NCI-H1105 (cell line): ENCODE measurements at places on chromosomes 2 and 18.

- no peak for DNase-seq
These were observed 36.0 kb downstream of the SMIM21 start for GRCh38 chr18:75391279-75392225.

GRCh38 chr2:9812945-9813311 is 30.3 kb upstream of the TAF1B start:
- no peak for DNase-seq

- DNase-seq, result no peak
These were observed 64.4 kb downstream of the ACOXL start for GRCh38 chr2:110796716-110797301.

- no peak for DNase-seq
These were observed 45.1 kb upstream of the RBMS1 start for GRCh38 chr2:160538559-160539355.

DNA sequence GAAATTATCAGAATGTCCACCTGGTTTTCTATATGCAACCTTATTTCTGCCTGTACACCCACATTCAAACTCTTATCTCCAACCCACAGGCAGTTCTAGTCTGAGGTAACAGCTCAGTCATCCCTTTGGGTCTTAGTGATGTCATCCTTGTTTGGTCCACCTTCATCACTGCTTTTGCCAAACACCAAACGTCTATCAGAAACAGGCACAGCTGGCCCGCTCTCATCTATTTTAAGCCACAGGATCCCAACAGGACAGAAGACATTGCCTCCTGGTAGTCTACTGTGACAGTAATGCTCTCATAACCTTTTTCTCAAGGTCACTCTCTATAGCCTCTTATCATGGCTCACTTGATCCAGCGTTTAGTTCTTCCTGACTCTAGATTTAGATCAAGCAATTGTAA is 99.0 kb upstream of the CHAC2 start:
- no peak for DNase-seq

DNA sequence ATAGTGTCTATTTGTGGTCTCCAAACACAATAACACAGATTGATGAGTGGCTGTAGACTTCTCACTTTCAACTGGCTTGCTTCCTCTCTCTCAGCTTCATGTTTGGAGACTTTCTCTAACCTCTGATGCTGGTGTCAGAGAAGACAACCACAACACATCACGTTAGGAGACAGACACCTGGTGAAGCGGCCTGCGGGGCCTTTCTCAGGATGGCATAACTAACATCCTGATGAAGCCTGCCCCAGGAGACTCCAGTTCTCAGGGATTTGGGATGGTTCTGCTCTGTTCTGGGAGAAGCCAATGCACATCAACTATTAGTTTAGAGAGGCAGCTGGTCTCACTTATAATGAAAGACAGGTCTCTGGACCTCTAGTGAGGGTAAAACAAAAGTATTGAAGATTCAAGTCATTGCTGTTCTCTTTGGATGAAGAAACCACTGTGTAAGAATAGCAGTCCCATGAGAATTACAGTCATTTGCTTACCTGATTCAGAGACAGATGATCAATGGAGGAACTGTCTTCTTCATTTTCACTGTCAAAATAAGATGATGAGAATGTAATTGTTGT is 2.0 kb downstream of the IL1A start:
- no peak for DNase-seq

GRCh38 chr2:27171351-27171848 is 22.6 kb downstream of the TCF23 start:
- no peak for DNase-seq

DNA sequence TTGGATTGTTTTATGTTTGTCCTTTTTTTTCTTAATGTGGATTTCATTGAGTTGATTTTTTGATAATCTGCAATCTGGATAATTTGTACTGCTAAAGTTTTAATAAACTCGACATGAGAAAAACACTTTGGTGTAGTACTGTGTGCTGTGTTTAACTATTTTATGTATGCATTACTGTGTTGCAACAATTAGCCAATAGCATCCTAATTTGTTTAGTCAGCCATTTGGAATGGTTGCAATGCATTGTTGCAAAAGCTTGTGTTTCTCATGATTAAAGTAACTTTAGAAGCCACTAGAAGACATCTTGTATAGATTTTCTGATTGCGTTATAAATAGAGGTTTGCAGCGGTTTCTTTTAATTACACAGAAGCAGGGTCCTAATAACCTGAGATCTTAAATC is 53.5 kb downstream of the PPIG start:
- DNase-seq, result no peak

GRCh38 chr2:70632388-70632787 is 78.8 kb upstream of the TGFA start:
- DNase-seq, result no peak

- no peak for DNase-seq
These were observed 75.6 kb upstream of the ID2 start for GRCh38 chr2:8606226-8606625.

GRCh38 chr18:26458526-26459232 is 89.7 kb downstream of the KCTD1 start:
- DNase-seq, result no peak

DNA sequence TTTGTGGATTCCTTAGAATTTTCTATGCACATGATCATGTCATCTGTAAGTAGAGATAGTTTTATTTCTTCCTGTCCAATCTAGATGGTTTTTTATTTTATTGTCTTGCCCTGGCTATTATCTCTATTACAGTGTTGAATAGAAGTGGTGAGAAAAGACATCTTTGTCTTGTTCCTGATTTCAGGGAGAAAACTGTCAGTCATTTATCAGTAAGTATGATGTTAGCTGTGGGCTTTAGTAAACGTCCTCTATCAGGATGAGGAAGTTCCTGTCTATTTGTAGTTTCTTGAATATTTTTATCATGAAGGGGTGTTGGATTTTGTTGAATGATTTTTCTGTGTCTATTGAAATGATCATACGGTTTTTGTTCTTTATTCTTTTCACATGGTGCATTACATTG is 5.3 kb downstream of the PLEKHH2 start:
- DNase-seq, result no peak

DNA sequence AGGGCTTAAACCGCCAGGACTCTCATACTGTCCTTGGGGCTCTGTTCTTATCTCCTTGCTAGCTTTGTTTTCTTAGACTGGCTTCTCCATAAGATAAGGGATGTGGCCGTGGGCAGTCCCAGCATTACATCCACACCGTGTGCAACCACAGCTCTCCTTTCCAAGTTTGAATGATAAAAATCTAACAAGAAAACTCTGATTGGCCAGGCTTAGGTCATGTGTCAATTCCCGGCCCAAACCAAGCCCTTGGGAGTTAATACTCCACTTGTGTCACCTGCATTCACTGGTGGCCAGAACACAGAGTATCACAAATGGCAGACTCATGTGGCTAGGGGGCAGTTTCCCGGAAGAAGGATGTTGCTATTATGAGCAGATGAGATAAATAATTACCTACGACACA is 43.2 kb upstream of the KDM3A start:
- no peak for DNase-seq
